DMS 273 treated with DMSO at 0.1 percent for 48 hours (cell line): ENCODE measurements at places on chromosomes 11 and 22.

DNA sequence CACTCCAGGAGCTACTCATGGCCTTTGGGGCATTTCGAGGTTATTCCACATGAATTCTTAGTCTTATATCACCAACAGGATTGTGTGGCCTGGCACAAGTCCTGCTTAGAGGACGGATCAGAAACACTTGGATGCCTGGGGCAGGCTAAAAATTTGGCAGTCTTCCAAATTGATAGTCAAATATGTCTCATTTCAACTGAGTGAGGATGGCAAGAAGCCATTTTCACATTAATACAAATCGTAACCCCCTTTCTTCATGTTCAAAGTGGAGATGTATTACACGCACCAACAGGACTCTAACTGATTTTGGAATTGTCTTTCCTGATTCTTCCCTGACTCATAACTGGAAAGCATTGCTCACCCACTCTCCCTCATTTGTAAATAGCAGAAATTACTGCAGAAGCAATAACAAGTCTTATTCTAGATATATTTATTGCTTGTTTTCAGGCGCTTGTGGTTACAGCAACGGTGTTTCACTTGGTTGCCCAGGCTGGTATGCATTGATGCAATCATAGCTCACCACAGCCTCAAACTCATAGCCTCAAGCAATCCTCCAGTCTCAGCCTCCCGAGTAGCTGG is 10.3 kb upstream of the CCDC86 start:
- no peak for DNase-seq

DNA sequence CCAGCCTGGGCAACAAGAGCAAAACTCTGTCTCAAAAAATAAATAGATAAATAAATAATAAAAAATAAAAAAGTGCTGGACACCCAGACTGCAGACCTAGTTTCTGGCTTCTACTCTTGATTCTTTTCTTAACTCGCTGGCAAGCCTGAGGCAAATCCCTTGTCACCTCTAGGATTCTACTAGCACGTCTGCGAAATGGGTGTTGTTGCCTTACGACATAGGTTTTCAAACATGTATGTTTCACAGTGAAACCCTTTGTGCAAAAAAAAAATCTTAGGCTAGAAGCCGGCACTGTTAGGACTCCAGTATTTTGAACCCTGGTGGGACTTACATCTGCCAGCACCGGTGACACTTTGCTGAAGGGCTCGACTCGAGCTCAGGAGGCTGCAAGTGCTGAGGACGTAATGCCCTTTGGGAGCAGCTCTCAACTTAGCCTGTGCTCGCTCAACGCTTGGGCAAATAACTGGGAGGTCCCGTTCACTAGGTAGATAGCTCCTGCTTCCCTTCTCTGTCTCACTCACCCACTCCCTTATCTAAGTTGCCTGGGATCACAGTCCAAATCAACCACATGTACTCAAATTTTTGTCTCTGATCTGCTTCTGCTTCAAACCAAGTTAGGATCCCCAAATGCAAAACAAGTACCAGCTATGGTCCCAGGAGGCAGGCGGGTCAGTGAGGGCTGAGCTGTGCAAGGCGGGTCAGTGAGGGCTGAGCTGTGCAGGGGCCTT is 34.7 kb upstream of the MYH9 start:
- DNase-seq: no peak

DNA sequence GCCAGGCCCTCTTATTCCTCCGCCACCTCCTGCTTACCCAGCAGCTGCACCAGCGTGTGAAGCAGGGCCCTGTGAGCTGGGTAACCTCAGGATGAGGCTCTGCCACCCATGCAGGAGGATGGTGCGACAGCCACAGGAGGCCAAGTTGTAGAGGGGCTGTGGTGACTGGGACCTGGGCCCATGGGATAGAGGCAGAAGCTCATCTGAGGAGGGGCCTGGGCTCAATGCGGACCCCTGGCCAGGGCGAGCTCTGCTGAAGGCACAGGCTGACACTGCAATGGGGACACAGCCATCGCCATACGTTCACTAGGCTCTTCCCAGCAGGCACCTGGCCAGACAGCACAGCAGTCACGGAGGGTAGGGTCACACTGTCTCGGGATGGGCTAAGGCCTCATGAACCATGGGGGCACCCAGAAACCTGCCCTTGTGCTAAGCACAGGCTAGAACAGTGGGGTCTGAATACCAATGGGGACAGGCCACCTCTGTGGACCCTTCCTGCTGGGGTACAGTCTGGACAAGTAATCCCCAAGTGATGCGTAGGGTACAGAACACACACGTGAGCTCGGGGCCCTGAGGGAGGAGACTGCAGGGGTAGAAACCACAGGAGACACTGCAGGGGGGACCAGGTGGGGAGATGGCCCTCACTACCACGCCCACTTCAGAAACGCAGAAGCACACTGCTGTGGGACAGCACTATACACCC is 35.3 kb downstream of the GNB1L start:
- DNase-seq: no peak

DNA sequence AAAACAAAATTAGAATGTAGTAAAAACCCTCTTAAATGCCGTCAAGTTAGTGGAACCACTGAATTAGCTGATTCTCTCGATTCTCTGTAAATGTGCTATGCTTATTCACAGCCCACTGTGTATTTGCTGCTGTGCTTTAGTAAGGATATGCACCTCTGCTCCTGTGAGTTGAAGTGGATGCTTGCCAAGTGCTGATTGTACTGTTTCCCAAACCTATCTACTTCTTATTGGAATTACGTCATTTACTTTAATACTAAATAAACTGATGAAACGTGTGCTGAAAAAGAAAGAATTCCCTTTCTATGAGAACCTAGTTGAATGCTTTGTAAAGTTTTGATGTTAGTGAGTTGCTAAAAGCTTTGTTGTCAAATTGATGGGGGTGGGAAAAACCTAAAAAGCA is 158.4 kb downstream of the LRRC4C start:
- no peak for DNase-seq

GRCh38 chr11:44247508-44247907 is 62.4 kb downstream of the ALX4 start:
- no peak for DNase-seq

DNA sequence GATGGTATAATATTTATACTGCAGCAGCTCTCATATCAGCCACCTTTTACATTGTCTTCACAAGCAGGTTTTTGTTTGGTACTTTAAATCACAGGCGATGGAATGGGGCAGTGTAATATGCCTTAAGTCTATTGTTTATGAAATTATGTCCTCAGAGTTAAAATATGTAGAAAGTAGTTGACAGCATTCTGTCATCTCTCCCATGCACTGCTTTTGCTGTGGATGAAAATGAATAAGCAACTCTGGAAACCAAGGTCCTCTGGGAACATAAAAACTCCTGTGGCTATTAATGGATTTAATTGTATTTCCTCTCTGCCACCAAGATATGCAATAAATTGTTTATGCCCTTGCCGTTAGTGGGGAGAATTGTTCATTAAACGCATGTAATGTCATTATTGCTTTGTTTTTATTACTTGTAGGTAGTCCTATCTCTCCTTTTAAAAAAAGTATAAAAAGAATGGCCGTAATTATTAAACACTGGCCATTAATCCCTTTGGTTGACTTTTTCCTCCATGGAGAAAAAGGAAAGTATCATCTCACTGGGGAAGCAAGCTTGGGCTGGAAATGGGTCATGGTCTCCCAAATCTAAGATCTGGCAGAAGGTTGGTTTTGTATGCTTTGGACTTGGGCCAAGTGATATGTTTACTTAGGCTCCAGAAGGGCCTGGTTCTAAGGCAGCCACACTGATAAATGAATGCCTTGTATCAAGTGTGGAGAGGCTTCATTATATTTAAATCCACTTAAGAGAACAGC is 13.1 kb downstream of the PACS1 start:
- peak; percentile 65 for DNase-seq

DNA sequence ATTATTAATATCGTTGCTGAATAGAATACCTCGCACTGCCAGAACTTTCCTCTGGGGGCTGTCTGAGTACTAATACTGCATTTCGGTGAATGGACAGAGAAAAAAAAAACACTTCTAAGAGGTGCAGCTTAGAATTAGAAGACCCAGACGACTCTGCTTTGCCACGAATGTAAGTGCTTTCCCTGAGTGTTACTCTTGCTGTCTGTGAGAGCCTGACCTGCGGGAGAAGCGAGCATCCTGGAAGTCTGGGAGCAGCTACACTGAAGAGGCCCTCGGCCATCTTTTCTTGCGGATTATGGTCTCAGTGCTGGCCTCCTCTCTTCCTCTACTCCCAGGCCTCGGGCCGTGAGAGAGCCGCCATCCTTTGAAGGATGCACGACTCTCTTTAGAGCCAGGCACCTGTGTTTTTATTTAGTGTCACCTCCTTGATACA is 94.9 kb downstream of the SCN3B start:
- DNase-seq: no peak

- no peak for DNase-seq
These were observed 38.0 kb downstream of the JHY start for GRCh38 chr11:122920579-122920978.
